ENCODE measurements at places on chromosomes 5 and 9. TPM values are rescaled to one million over a fixed set of nuclear protein-coding genes. Genes with fewer than 3 reads are reported as not detected.

Gene PPP1R26
- total RNA-seq, result 3.8 TPM

DNA sequence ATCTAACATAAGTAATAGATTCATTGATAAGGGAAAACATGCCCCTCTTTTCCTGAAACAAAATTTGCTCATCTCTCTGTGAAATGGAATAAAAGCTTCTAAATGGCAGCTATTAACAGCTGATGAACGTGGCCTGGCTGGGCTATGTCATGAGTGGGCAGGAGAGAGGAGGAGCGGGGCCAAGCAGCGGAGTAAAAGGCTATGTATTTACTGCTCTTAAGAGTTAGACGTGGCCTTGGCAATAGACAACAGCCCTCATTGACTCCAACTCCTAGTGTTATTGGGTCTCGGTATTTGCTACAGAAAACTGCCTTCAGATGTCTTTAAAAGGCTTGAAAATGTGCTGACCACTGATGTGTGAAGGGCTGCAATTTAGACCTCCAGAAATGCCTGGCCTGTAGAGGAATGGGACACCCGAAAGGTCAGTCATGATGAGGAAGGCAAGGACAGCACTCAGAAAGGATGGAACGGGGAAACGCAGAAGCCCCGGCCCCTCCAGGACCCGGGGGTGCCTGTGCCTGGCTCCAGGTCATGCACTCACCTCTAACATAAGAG is 116.8 kb downstream of the PDZD2 start:
- H3K27me3 ChIP-seq, result peaks cover 16% of the 10 kb centered on the region
- no peaks in the 10 kb centered on the region for H3K4me1 ChIP-seq
- H3K4me3 ChIP-seq, result no peak overlapping the region
- no peak overlapping the region for H3K27ac ChIP-seq

DNA sequence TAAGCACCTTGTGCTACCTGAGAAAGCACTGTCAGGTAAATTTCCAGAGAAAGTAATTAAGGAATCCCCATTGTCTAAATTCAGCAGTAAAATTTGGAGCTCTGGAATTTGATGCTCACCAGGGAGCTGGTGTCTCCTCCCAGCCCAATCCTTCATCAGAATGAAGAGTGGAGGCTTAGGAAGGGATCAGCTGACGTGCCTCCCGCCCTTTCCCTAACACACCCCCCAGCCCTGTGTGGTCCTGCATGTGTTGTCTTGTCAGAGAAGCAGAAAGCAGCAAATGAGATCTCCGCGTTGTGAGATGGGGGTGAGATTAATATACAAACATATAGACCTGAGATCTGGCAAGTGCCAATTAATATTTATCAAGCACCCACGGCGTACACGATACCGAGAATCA is 26.9 kb upstream of the BARHL1 start:
- H3K4me3 ChIP-seq, result no peak overlapping the region
- no peak for DNase-seq
- no peaks in the 10 kb centered on the region for H3K4me1 ChIP-seq
- H3K27ac ChIP-seq, result no peak overlapping the region
- H3K27me3 ChIP-seq, result peaks cover 34% of the 10 kb centered on the region

Gene SPAAR
- total RNA-seq, result 0.18 TPM

Gene PCDHGA12
- total RNA-seq, result 9.7 TPM

Gene UTP15
- total RNA-seq, result 31.1 TPM

Gene PCDHA5
- not detected for total RNA-seq

- no peaks in the 10 kb centered on the region for H3K27me3 ChIP-seq
- DNase-seq, result no peak
- no peak overlapping the region for H3K4me3 ChIP-seq
- no peak overlapping the region for H3K27ac ChIP-seq
- no peaks in the 10 kb centered on the region for H3K36me3 ChIP-seq
These were observed 137.9 kb upstream of the PPP1R26 start for GRCh38 chr9:135341612-135342169.

Data from IMR-90 (cell line).